Stomach (tissue), 19 donors: ENCODE measurements at places on chromosomes 3 and 15. TPM values are rescaled to one million over a fixed set of nuclear protein-coding genes. Genes with fewer than 3 reads are reported as not detected.

MST1R gene
- 31.8 TPM for polyA plus RNA-seq

CAMK1 gene
- 37.2 TPM for polyA plus RNA-seq

LYZL4 gene
- polyA plus RNA-seq = not detected

RTP3 gene
- polyA plus RNA-seq = not detected

DUOX1 gene
- polyA plus RNA-seq = 32.3 TPM

FBXW12 gene
- not detected for polyA plus RNA-seq

LEKR1 gene
- 0.44 TPM for polyA plus RNA-seq

PCYT1A gene
- polyA plus RNA-seq = 19.4 TPM
